ENCODE measurements at places on chromosomes 12 and 14.

GRCh38 chr14:88955455-88955854 lies 131.0 kb downstream of the TTC8 start:
- DNase-seq, result no peak

- DNase-seq, result no peak
Observed at GRCh38 chr12:49632986-49633702, 9.8 kb downstream of the PRPF40B start.

- DNase-seq, result no peak
Observed at GRCh38 chr12:45577844-45578399, 151.6 kb upstream of the ARID2 start.

GRCh38 chr12:21940549-21941505 lies at the start of gene ABCC9:
TSS of gene ABCC9 (minus strand) at chr12:21941426. CDS start at chr12:21936674, 4,752 bp downstream.
- DNase-seq, result no peak

DNA sequence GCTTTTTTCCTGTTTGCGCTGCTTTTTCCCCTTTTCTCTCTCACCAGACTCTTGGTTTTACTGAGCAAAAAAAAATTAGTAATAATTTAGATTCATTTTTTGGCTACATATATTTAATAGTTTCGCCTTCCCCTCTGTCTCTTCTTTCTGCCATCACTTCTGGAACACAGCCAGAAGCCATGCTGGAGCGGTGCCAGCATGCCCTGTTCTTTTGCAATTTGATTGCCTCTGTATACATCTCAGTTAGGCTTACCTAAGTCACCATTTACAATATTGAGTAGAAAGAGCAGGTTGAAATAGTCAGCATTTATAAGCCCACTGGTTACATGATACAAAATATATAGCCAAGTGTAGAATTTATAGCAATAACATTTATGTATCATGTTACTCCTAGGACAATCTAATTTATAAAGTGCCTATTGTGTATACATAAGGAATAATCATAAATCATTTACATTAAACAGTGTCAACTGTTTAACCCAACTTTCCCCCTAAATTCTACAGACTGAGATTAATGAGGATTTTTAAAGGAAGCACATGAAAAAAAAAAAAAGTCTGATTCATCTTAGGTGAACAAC lies 413.8 kb upstream of the SOX5 start:
- DNase-seq, result peak; percentile 40

- no peak for DNase-seq
Observed at GRCh38 chr14:86574051-86574777, 1044.3 kb downstream of the FLRT2 start.

DNA sequence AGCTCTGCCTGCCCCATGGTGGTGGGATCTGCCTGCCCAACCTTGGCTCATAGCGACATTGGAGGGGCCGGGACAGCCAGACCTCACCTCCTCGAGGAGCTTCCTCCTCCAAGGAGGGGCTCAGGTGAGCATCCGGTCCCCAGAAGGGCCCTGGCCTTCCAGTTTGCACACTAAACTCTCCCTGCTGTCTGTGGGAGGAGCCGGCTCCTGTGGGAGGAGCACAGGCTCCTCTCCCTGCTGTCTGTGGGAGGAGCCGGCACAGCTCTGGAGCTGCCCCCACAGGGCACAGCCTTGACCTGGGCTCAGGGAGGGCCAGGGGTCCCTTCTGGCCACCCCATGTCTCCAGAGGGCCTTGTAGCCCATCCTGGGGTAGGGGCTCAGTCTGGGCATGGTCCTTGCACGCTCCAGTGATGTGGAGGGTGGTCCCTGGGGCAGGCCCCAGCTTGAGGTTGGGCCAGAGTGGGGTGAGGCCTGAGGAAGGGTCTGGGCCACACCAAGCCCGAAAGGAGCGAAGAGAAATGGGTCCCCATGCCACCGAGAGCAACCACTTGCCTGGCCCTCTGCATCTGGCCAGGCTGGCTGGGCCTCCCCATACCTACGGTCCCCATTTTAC lies 147.5 kb upstream of the C14orf180 start:
- DNase-seq, result no peak

GRCh38 chr14:74048281-74048680 lies 29.1 kb downstream of the BBOF1 start:
- no peak for DNase-seq

GRCh38 chr14:22432348-22432976 lies 156.6 kb downstream of the DAD1 start:
- DNase-seq, result no peak

- no peak for DNase-seq
Observed at GRCh38 chr12:25424211-25424731, 128.8 kb downstream of the LMNTD1 start.

DNA sequence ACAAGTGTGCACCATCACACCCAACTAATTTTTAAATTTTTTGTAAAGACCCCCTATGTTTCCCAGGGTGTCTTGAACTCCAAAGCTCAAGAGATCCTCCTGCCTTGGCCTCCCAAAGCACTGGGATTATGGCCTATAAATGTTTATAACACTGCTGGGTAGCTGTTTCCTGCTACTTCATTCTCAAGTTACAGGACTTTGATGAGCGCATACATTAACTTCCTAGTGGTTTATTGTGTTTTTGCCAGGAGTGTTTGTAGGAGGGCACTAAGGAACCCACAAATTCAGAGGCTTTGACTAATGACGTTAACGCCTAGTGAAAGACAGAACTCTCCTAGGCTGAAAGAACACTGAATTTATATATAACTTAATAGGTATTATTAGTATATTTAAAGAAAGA lies 15.2 kb upstream of the NAA30 start:
- DNase-seq, result no peak

GRCh38 chr12:83818881-83819280 lies 1093.7 kb downstream of the SLC6A15 start:
- no peak for DNase-seq

- DNase-seq, result no peak
Observed at GRCh38 chr14:89826596-89826995, 127.9 kb downstream of the EFCAB11 start.

- peak; percentile 73 for DNase-seq
Observed at GRCh38 chr12:109613649-109614455, 40.3 kb downstream of the MVK start.

GRCh38 chr12:106892075-106892474 lies 63.6 kb upstream of the TMEM263 start:
- no peak for DNase-seq

- no peak for DNase-seq
Observed at GRCh38 chr12:95978774-95979173, 17.4 kb downstream of the HAL start.

- DNase-seq, result no peak
Observed at GRCh38 chr12:5014269-5014668, 29.4 kb upstream of the KCNA5 start.

- peak; percentile 70 for DNase-seq
Observed at GRCh38 chr14:63045612-63046320, 508 bp upstream of the KCNH5 start.

- no peak for DNase-seq
Observed at GRCh38 chr14:100469632-100470522, 117.3 kb downstream of the BEGAIN start.

DNA sequence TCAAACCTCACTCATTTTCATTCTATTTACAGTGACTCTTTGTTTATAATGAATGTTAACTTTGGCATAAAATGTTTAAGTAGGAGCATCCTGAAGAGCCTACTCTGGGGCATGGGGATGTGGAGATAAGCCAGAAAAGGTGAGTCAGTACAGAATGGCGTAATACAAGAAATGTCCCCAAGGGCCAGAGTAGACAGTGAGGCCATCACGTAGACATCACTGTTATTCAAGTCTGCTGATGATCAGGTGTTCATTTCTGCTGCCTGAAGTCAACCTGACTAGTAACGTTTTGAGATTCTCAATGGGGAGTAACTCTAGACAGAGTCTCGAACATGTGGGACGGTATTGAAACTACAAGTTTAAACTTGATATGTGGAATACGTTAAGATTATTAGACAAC lies 47.6 kb upstream of the PKP2 start:
- no peak for DNase-seq

DNA sequence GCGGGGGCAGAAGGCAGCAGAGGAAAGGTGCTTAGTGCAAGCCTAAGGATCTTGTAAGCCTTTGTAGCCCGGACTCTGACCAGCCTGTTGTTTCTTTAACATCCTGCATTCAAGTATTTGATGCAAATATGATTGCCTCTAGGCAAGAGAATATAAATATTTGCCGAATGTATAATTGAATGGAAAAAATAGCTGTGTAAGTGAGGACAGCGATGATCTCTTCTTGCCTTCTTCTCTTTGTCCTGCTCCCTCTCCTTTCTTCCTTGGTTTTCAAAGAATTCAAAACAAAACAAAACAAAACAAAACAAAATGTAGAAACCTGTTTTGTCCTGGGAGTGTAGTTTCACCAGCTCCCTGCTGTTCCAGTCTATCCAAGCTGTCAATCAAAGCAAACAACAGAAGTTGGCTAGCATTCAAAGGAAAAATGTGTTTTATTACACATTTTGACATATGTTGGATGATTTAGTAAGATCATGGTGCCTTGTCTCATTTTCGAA lies 74.9 kb upstream of the CPM start:
- peak; percentile 37 for DNase-seq

DNA sequence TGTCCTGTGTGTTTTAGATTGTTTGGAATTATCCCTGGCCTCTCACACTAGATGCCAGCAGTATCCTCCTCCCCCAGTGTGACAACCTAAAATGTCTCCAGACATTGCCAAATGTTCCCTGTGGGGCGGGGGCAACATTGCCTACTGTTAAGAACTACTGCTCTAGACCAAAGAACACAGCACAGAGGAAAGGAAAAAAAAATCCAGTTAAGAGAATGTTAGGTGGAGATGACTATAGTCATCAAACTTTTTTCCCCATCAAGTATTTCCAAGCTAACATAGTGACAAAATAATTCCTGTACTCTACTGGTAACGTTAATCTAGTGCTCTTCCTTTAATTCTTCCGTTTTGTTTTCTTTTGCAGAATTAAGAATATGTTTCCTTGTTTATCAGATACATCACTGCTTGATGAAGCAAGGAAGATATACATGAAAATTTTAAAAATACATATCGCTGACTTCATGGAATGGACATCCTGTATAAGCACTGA lies 3.5 kb downstream of the CDKN1B start:
- DNase-seq, result no peak

DNA sequence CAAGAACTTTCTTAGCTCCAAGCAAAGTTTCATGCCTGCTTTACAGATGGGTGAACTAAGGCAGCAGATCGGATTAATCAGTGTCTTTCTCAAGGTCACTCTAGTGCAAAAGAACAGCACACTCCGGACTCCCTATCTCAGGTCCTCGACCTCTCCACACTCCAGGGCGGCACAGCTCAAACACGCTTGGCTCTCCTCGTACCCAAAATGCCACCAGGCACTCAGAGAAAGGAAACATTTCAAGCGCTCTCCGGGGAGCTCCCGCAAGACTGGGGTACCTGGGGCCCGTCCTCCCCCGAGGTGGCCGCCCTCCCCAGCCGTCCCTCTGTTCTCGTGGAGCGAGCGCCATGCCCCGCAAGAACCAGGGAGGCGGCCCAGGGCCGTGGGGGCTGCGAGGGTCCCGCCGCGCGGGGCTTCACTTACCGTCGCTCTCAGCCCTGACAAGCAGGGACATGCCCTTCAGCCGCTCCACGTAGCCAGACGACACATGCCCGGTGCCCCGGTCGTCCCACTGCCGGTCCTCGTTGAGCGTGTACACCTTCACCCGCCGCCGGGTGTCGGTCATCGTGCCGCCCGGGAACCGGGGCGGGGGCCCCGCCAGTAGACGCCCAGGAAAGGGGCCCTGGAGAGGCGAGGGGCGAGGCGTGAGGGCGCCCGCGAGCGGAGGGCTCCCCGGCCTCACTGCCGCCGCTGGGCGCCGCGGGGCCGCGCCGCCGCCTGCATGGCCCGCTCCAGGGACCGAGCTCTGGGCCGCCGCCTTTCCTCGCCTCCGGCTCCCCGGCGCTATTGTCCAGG lies 830 bp downstream of the PPP4R3A start:
- DNase-seq, result no peak

DNA sequence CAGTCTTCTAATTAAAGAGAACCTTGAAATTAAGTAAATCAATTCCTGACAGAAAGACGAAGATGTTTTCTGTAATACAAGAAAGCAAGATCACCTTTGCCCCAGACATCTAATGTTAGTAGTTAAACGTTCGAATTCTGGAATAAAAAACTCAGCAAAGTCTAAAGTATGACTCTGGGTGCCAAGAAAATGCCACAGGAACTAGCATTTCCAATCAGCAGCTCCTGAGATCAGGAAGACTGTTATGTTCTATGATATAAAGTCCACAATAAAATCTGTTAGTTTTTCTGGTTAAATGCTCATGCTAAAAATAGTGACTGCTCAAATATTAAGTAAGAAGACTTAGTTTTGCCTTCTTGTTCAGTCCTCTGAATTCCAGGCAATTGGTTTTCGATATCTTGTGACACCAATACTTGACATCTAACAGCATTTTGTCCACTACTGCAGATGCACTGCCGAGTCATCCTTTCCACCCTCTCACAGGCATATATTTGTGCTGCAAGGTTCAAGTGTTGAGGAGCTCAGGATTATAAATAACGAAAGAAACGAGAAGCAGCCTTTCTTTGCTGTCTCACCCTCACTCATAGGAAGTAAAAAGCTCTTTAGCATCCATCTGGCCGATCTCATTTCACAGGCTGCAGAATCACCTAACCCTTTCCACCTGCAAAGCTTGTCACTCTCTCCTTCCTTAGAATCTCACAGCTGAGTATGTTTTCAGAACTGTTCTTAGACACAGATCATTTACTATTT lies 32.0 kb downstream of the SSH1 start:
- DNase-seq, result no peak

- DNase-seq, result no peak
Observed at GRCh38 chr12:29521951-29522350, 24.5 kb upstream of the OVCH1 start.
